HS-27A (cell line): ENCODE measurements at places on chromosomes 3 and 15.

GRCh38 chr3:146504498-146505197 is 35.3 kb upstream of the PLSCR2 start:
- no peak for DNase-seq

- no peak for DNase-seq
These were observed 332.3 kb upstream of the C2CD4B start for GRCh38 chr15:62497356-62497755.

GRCh38 chr3:102038477-102039142 is 189.3 kb downstream of the NFKBIZ start:
- DNase-seq, result no peak

DNA sequence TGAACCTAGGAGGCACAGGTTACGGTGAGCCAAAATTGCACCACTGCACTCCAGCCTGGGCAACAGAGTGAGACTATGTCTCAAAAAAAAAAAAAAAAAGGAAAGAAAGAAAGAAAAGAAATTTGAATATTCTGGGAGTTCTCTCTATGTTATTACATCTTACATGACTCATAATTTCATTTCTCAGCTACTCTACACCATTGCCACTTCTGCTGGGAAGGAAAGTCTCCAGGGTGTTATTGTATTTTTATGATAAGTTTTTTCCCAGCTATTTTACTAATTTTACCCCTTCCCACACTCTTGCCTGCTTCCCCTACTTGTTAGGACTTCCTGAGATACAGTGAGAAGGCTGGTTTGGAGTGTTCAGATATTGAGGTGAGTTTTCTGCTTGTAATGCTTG is 69.7 kb upstream of the UMPS start:
- DNase-seq, result no peak

DNA sequence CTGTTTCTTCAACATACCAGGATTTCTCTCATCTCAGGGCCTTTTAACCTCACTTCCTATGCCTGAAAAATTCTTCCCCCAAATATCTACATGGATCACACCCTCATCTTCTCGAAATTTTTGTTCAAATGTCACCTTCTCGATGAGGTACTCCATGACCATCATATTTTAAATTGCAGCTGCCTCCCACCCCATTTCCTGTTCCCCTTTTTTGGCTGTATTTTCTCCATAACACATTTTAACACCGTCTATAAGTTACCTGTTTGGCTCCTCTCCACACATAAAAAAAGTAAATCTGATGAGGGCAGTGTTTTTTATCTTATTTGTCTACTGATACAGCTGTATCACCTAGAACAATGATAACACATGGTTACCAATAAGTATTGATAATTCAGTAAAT is 20.7 kb upstream of the ZBED2 start:
- DNase-seq, result no peak

DNA sequence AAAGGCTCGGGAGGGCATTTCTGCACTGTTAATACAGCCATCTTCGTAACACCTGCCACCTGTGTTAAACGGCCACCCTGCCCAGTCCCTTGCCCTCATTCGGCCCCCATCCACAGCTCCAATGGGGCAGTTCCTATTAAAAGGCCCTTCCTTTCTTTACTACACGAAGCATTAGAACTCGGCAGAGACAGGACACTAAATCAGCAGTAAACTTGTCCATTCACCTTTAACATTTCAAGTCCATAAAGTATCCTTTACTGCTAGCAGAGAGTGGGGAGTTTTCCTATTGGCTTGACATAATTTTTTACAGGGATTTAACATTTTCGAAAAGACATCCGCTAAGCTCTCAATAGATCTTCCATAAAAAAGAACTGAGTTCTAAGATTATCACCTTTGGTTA is 76.3 kb downstream of the LRRN1 start:
- no peak for DNase-seq

DNA sequence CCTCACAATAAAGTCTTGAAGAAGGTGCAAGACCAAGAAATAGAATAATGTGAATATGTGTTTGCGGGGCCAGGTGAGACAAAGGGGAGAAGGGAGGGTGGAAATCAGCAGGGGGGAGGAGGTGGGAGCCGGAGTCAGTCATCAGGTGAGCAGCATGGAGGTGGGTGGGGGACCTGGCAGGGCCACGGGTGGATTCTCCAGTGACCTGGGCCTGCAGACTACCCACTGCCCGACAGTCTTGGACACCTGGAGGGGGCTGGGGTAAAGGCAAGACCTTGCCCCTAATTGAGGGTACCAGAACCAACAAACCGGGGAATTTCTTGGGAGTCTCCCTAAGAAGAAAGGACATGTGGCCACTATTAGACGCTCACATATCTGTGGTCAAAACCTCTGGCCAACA is 95.8 kb downstream of the CHSY1 start:
- no peak for DNase-seq

DNA sequence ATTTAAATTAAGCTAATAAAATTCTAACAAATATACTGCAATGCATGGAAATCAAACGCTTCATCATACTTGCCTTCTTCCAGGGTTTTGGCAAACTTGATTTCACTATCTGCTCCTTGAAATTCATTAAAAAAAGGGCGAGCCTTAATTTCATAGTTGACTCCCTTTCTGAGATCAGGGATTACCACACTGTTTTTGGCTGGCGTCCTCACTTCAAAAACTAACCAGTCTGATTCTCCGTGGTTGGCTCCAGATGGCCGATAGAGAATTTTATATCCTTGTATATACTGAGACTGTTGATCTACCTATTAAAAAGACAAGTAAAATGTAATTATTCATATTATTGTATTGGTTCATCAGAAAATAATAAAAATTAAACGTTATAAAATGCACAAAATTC is 1106.8 kb downstream of the ROBO1 start:
- no peak for DNase-seq

DNA sequence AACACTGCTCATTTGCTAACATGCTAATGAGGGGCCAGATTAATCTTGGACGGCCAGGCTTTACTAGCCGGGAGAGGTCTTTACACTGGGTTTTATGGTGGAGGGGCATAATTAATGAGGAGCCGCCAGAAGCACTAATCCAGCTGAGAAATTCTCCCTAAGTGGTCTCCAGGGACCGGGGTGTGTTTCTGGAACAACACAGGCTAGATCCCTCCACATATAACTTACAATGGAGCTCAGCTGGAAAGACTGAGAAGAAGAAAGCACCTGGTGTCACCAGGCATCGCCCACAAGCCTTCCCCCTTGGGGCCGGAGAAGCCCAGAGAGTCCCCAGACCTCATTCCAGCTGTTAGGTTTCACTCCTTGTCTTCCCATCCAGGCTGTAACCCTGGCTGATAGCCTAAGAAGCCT is 127.5 kb downstream of the MEGF11 start:
- DNase-seq, result no peak

DNA sequence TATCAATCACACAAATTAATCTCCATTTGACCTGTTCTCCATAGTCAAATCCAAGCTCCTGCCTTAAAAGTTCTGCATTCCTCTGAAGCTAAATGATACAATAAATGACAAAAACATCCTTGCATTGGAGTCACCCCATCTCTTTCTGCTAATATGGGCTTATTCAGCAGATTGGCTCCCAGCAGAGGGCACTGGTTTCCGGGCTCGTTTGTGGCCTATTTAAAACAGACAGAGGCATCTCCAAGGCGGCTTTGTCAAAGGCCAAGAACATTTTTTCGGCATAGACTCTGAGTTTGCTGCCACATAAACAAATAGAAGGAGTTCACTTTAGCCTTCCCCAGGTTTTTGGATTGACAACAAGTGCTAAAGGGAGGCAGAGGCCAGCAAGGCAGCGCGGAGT is 204.4 kb upstream of the RASGRP1 start:
- no peak for DNase-seq

- no peak for DNase-seq
These were observed 25.8 kb upstream of the NFKBIZ start for GRCh38 chr3:101823525-101823924.

DNA sequence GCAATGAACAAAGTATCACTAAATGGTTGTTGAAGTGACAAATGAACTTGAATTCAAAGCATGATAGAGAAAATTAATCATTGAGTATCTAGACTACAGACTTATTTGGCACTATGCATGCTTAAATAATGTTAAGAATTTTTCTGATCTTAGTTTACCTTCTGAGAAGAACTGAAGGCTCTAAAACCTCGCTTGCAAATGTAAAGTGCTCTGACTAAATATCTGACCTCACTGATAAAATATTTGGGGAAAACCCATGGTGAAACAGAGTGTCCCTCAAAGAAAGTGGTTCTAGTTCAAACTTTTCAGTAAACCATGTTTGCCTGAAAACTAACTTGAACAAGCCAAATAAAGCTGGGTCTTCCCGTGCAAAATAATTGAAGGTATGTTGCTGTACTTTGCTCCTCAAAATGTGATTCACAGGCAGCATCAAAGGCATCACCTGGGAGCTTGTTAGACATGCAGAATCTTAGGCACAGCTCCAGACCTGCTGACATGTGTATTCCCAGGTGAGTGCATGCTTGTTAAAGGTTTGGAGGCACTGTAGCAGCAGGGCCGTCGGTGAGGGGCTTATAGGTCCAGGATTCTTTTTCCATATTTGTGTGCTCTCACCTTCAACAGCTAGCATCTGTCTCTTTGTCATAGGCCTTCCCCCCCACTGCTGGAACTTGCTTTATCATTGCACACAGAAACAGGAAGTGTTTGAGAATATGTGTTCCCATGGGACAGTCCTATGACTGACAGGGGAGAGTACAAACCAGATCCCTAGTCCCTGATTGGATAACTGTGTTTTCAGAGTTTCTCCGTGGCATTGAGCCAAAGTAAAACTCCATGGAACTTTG is 524.2 kb upstream of the LMCD1 start:
- DNase-seq, result no peak

DNA sequence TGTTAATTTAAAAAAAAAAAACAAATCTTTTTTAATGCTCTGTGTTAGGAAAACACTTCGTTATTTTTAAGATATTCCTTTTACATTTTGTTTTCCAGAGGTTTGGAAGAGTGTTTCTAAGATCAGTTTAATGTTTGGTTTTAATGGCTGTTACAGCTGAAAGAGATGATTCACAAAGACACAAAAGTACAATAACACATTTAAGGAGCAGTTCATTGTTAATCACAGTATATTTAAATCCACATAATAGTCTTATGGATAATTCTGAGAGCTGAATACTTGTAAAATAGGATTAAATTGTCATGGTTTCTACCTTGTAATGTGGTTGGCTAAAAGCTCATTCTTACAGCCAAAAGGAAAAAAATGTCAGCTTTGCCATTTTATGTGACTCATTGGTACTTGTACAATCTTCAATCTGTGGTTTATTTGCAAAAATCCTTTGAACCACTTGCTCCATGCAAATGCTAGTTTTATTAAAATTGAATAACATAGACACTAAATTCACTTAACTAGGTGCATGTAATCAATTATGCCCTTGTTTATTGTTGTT is 426.4 kb downstream of the NLGN1 start:
- no peak for DNase-seq

- DNase-seq, result no peak
These were observed 75.6 kb upstream of the CACNA2D3 start for GRCh38 chr3:54046641-54047214.

GRCh38 chr3:59128685-59129084 is 78.9 kb upstream of the CFAP20DC start:
- no peak for DNase-seq

DNA sequence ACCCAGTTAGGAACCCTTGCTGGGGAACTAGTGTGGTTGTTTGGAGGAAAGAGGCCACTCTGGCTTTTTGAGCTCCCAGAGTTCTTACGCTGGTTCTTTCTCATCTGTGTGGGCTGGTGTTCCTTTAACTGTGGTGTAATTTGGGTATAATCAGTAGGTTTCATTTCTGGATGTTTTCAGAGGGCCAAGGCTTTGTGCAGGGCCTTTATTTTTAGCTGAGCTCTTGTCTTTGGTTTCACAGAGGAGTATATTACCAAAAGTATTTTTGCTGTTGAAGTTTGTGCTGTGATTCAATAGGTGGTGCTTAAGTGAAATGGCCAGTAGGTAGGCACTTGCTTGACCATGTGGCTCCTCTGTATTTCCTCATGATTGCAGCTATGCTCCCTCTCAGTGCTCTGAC is 357.9 kb downstream of the KCNH8 start:
- DNase-seq, result no peak

DNA sequence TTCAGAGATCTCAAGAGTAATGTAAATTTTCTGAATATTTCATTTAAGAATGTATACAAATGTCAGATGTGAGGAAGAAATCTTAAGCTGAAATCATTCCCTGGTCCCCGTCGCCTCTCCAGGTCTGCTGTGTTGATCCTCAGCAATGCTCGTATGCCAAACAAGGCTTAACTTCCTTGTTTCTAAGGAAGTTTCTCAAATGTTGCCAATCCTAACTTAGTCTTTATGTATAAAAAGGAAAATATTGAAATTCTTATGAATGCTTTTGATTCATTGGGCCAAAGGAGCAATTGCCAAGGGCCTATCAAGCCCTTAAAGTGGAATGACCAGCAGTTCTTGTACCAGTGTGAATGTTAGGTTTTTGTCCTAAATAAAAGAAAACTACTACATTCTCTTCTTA is 507.7 kb upstream of the SEMA6D start:
- DNase-seq, result no peak

- peak; percentile 83 for DNase-seq
These were observed 38.0 kb downstream of the SHC4 start for GRCh38 chr15:48925714-48926223.

DNA sequence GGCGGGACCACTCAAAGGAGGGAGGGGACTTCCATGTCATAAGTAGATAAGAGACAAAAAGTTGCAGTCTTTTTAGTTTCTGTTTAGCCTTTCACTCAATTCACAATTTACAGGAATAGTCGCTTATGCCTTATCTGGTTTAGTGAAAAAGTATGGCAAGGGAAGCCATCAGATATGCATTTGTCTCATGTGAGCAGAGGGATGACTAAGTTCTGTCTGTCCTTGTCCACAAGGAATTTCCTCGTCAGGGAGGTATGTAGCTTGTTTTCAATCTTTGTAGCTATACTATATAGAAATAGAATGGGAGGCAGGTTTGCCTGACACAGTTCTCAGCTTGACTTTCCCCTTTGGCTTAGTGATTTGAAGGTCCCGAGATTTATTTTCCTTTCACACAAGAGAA is 882.8 kb downstream of the NAALADL2 start:
- no peak for DNase-seq

GRCh38 chr3:123444023-123444422 is 4.9 kb downstream of the ADCY5 start:
- no peak for DNase-seq

DNA sequence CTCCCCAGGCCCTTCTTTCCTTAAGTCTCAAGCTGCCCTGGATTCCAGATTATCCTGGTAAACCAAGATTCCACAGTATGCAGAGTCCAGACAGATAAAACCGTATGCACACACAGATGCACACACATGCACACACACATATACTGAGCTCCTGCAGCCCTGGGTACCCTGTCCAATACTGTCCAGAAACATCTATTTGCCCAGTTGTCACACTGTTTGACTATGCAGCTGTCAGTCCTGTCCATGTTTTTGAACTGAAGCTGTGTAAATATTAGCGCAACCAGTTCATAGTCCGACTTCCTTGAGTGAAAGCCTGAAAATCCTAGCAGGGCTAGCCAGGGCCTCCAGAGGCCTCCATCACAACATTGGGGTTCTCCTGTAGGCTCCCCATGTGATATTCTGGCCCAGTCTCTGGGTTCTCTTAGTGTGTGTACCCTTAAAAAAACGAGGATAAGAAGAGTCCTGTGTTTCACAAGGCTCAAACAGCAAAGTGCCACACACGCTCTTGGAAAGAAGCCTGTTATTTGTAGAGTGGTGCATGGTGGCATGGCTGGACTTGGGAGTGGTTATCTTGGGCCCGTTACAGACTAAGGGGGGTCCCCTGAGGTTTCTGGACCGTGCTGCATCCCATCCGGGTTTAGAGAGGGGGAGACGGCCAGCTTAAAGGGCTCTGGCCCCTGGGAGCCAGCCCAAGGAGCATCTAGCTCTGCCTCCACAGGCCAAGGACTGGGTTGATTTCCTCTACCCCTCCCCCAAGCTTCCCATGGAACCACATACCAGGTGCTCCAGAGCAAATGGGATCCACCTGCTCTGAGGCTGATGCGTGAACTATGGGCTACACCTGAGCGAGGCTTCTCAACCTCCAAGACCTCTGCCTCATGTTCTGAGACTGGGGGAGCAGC is 108.3 kb downstream of the IQSEC1 start:
- DNase-seq, result no peak
